ENCODE measurements at places on chromosomes 4 and X.

DNA sequence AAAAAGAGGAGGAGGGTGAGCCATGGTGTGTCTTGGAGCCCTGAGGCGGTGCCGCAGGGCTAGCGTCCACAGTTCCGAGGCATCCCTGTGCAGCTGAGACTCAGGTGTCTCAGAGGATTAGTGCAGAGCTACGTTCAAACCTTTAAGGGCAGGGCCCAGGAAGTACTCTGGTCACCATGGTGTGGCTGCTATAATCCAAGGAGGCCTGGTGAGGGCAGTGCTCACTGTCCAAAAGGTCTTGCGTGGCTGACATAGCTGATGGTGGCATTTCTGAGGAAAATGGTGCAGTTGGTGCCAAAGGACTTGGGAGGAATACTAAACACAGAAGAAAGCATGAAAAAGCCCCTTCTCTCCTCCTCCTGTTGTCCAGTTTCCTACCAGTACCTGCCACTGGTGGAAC lies 146.9 kb downstream of the DCHS2 start:
- no peak for DNase-seq

GRCh38 chrX:112746812-112747595 lies 67.3 kb upstream of the LHFPL1 start:
- DNase-seq, result peak; percentile 31

GRCh38 chr4:156888762-156889161 lies 82.8 kb downstream of the PDGFC start:
- DNase-seq, result peak; percentile 77

DNA sequence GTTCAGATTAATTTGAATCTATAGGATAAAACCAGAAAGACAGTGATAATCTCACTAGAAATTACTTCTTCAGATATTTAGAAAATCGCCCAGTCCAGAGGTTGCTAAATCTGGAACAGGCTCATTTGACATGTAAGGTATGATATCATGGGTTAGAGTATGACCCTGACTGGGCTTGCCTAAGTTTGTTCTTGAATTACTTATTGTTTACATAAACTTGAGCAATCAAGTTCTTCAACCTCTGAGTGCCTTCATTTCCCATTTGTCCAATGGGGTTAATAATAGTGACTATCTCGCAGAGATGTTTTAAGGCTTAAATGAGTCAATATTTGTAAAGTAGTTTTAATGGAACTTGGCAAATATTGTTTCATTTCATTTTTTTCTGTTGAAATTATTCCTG lies 1947.6 kb upstream of the IGFBP7 start:
- no peak for DNase-seq

DNA sequence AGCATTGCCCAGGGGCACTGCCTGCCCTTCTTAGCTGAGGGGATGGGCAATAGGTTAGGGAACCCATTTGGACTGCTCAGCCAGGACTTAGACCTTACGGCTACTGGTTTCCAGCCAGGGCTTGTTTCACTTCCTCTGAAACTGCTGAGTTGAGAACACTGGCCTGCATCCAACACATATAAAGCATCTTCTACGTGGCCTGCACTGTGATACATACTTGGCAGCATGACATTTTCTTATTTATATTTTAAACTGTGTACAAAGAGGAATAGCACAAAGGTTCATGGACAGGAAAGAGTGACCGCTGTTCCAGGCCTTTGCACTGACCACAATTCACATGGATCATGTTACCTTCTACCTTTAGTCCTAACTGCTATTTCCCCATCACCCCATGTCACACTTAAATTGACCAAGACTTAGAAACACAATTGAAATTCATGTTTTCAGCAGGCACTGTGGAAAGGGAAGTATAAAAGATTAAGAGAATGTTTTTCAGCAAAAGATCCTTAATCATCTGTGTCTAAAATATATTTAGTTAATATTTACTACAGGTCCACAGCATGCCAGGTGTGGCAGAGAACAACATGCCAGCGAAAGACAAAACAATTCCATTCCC lies 43.7 kb downstream of the NLGN4X start:
- DNase-seq, result no peak

DNA sequence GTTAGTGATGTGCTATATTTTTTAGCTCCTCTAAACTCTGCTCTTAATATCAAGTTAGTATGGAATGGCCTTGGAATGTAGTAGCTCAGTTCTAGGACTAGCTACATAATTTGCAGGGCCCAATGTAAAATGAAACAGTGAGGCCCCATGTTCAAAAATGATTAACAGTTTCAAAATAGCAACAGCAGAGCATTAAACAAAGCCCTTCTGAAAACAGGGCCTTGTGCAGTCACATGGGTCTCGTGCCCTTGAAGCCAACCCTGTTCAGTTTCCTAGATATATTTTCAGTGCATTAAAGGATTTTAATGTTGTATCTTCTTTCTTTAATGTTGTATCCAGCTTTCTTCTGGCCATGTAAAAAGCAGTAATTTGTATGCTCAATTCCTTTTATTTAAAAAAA lies 82.1 kb downstream of the TASL start:
- DNase-seq, result no peak

GRCh38 chrX:1105671-1106419 lies 106.6 kb downstream of the CRLF2 start:
- no peak for DNase-seq

DNA sequence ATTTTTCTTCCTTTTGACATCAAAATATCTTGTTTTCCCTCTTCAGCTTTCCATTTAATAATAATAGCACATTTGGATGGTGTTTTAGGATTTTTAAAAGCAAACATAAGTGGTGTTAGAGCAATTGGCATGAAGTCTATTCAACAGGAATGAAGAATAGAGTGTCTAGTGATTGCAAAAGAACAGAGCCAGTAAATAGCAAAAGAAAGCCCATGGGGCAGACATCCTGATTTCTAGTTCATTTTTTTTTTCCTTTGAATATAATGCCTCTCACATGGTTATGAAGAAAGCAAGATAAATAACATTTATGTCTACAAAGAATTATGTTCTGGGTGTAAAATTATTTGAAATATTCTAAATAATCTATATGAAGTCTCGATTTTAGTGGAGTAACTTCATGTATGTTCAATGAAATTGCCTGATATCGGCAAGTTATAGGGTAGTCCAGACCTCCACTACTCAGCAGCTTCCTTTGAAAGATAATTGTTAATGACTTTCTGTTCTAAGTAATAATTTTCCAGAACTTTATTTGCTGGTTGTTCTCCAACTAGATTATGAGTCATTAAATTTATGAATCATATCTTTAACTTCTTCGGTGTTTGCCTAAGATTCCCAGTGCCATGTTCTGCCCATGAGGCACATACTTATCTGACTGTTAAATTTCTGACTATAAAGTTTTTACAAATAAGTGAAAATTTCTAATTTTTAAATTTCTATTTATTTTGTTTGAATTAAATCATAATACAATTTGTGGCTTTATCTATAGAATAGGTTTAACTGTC lies 587.9 kb downstream of the TLL1 start:
- DNase-seq, result no peak

DNA sequence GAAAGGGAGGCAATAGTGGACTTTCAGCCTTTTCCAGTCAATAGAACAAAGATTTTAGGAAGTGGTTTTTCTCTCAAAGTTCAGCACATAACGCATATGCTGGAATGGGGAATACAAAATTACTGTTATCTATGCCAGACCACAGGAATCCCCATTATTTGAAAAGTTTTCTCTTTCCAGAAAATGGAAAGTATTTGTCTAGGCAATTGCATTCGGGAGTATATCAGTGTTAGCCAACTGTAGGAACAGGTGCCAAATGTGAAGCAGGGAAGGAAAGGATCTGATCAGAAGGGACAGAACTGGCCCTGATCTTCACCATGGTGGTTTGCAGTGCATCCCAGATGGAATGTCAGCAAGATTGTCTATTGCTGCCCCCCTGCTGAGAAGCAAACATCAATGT lies 213.6 kb downstream of the CPE start:
- DNase-seq, result no peak

DNA sequence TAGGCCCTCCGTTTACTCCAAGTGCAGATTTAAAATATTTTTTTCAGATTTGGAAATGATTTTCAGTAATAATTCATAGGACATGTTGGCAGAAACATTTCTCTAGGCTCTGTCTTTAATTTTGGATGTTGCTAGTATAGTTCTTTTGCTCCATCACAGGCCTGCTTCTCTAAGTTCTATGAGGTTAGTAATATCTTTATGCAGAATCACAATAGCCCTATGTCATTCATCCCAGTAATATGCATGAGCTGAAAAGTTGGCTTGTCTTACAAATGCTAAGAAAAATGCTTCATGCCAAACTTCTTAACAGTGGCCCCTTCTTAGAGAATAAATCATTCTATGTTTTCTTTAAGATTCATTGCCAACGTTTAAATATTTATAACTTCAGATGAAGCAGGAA lies 148.3 kb upstream of the TLL1 start:
- no peak for DNase-seq

GRCh38 chr4:155407480-155407879 lies 30.7 kb upstream of the MAP9 start:
- DNase-seq, result peak; percentile 23

DNA sequence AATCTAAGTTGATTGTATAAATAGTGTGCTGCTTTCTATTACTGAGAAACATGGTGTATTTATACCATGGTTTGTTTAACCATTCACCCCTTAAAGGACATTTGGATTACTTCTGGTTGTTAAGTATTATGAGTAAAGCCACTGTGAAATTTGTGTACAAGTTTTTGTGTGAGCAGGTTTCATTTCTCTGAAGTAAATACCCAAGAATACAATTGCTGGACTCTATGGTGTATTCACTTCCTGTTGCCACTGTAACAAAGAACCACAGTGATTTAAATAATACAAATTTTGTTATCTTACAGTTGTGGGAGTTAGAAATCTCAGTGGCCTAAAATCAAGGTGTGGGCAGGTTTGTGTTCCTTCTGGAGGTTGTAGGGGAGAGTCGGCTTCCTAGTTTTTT lies 869.6 kb downstream of the CCSER1 start:
- no peak for DNase-seq

DNA sequence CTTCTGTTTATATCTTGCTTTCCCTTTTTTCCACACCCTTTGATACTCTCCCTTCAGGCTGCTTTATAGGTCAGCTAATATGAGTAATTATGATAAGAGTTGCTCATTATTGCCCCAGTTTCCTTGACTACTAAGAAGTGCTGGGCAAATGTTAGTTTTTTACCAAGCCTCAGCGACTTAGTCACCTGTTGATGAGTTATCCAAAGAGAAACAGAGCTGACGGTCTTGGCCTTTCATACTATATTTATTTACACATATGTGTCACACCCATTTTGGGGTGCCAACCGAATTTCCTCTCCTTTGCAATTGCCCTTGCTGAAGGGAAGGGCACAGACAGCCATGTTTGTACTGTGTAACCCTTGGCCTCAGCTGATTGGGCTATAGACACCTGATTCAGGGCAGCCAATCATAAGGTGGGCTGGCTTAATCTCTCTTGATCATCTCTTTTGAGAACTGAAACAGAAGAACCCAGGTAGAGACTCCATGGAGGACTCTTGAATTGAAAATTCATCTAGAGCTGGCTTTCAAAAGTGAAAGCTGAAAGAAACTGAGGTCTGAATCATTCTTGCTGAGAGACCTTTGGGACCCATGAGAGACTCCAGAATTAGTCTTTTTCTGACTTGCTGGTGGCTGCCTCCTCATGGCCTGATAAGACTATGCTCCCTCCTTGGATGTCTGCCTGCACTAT lies 111.7 kb upstream of the RPS6KA3 start:
- DNase-seq, result peak; percentile 31

DNA sequence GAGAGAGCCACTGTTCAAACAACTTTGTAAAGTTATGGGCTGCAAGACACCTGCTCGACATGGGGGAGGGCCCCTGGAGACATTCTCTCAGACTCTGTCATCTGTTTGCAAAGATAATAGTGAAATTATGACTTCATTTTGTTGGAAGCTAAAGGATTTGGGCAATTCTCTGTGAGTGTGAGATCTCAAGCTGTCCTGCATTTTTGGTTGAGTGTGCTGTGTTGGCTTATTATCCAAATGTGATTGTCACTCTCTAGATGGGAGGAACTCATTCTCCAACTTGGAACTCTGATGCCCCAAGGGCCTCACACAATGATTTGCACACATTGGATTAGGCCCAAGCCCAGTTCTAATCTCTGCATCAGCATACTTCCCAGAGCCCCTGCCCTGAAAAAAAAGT lies 63.7 kb downstream of the STK32B start:
- DNase-seq, result peak; percentile 58

DNA sequence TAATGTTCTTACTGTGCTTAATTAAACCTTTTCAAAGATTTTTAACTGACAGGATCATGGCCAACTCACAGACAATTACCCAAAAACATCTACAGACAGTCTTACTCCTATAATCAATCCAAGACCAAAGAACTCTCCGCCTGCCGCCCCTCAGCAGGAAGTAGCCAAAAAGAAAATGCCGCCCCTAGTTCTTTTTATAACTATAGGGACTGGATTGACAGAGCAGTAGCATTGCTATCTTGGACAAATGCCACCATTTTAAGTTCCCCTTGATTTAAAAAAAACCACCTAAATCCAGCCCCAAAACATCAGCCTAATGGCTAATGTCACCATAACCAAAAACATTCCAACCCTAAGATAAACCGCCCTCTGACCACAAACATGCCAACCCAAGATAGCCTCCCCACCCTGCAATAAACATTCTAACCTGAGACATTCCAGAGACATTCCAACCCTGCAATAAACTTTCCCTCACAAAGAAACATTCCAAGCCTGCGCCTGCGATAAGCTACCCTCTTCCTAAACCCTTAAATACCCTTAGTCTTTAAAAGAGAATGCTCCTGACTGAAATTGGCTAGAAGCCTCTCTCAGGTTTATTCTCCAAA lies 77.0 kb downstream of the COQ2 start:
- DNase-seq, result peak; percentile 67

DNA sequence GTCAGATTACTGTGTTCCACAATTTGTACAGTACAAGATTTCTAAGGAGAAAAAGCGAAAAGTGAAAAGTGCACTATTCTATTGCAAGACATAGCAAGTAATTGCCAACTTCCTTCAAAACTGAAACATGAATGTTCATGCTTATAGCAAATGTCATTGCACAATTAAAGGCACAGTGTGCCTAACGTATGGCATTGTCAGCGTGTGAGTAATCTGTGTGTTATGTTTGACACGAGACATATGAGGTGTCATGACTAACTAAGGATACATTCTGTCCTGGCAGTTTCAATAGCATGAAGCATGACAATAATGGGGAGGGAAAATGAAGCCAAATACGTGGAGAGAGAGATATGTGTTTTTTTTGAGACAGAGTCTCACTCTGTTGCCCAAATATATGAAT lies 33.6 kb upstream of the TBC1D9 start:
- peak; percentile 12 for DNase-seq

- no peak for DNase-seq
Measured at GRCh38 chr4:122775987-122776836, 43.7 kb downstream of the BBS12 start.

- DNase-seq, result no peak
Measured at GRCh38 chrX:23952391-23952790, 44.6 kb downstream of the CXorf58 start.

DNA sequence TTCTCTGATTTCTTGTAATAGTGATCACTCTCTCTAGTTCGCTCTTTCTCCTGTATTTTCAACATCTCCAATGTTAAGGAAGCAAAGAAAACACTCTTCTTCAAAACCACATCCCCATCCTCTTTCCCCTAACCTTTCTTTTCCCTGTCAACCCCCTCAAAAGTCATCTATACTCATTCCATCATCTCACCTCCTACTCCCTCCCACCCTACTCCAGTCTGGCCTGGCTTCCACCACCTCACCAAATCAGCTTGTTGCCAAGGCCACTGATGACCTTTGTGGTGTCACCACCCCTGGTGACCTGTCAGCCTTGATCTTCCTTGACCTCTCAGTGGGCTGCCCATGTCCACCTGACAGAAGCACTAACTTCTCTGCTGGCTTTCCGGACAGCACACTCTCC lies 2.3 kb downstream of the FAM3A start:
- no peak for DNase-seq

GRCh38 chrX:63993936-63994335 lies 208.9 kb upstream of the ARHGEF9 start:
- DNase-seq, result no peak

Data from IMR-90 (cell line).